ENCODE measurements at places on chromosomes 4 and X. TPM values are rescaled to one million over a fixed set of nuclear protein-coding genes. Genes with fewer than 3 reads are reported as not detected.

The OPRPN gene
- total RNA-seq, result not detected

The C4orf50 gene
- total RNA-seq, result not detected

The WDR44 gene
- 13.1 TPM for total RNA-seq

The GPR78 gene
- total RNA-seq, result not detected

The FAM133A gene
- total RNA-seq, result not detected

The S100G gene
- total RNA-seq, result not detected

The NEIL3 gene
- total RNA-seq, result 4.3 TPM

The CT45A10 gene
- total RNA-seq, result not detected

The LONRF3 gene
- total RNA-seq, result not detected

The FABP2 gene
- total RNA-seq, result not detected

The CXCL10 gene
- total RNA-seq, result 0.65 TPM

Data from airway epithelial cell (primary cell).